ENCODE measurements at places on chromosomes 5 and 9.

DNA sequence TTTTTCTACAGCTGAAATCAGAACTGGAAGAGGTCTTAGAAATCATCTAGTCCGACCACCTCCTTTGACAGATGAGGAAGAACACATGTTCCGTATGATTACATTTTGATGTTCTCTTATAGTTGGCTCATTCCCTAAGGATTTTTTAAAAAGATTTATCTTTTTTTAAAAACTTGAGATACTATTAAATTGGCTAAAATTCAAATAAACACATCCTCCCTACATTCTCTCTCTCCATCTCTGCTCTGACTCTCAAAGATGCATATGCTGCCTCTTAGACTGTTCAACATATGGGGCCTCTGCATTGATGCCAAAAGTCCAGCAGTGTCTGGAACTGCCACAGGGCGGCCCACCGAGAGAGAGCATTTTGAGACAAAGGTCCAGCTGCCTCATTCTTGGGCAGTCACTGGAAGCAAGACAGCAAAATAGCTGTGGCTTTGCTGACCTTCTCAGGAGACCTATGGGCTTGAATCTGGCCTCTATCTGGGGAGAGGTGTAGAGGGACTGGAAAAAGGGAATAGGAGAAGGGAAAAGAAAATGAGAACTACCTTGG lies 12.8 kb upstream of the TSSK1B start:
- no peak for DNase-seq

- no peak for DNase-seq
These were observed 129.0 kb downstream of the COL23A1 start for GRCh38 chr5:178461004-178461730.

DNA sequence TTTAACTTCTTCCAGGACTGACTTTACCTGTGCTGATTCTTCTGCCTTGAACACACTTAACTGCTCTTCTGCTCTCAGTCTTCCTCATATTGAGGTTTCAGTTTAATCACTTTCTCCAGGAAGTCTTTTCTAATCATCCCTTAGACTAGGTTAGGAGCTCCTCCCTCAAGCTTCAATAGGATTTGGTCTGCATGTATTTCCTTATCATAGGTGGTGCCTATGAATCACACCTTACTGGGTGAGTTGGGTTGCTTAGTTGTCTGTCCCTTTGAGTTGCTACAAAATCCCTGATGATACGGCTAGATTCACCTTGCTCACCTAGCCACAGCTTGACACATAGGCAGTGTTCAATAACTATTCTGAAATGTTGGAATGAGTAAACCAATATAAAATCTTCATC lies 164.4 kb downstream of the DNAH5 start:
- no peak for DNase-seq

DNA sequence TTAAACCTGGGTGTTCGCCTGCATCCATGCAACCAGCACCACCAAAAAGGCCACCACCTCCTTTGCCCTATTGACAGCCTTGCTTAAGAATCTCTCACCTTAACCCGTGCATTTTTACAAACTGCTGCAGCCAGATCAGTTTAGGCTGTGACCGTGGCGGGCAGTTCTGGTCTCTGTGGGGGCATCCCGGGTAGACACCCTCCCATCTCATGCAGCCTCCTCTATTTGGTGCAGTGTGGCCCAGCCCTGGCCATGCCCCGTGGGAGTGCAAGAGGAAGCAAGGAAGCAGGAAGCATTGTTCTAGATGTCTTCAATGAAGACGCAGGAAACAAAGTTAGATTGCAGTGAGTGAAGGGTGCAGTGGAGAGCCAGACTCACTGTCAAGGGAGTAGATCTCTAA lies 108.8 kb upstream of the MVB12B start:
- DNase-seq, result no peak

GRCh38 chr5:121182788-121183490 lies 668.7 kb upstream of the FTMT start:
- no peak for DNase-seq

GRCh38 chr9:93708289-93708986 lies 132.1 kb downstream of the PHF2 start:
- DNase-seq, result no peak

GRCh38 chr9:115845648-115846312 lies 307.8 kb upstream of the PAPPA start:
- no peak for DNase-seq

GRCh38 chr5:180982008-180982741 lies 6.5 kb upstream of the BTNL3 start:
- no peak for DNase-seq

- no peak for DNase-seq
These were observed 1.7 kb downstream of the TLE1 start for GRCh38 chr9:81687521-81688261.

DNA sequence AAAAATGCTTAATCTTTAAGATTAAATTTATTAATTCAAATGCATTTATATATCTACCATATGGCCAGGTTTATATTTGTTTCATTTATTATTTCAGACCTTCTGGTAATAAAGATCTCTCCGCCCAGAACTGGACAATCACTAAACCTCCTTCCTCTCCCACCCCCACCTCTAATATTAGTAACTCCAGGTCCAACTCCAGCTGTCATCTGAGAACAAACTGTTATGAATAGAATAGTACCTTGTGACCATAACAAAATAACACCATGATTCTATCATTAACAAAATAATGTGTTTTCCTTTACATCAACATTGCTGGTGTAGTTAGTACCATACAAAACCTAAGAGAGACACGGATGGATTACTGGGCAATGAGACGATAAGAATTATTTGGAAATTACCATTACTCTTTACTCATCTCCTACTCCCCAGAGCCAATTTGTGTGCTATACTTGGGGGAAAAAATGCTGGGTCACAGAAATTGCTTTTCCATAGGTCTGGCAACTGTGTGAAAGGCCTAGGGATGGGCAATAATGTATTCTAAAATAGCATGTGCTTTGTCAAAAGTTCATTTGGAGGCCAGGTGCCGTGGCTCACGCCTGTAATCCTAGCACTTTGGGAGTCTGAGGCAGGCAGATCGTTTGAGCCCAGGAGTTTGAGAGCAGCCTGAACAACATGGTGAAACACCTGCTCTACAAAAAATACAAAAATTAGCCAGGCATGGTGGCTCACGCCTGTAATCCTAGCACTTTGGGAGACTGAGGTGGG lies 186.1 kb downstream of the ENC1 start:
- DNase-seq, result no peak

DNA sequence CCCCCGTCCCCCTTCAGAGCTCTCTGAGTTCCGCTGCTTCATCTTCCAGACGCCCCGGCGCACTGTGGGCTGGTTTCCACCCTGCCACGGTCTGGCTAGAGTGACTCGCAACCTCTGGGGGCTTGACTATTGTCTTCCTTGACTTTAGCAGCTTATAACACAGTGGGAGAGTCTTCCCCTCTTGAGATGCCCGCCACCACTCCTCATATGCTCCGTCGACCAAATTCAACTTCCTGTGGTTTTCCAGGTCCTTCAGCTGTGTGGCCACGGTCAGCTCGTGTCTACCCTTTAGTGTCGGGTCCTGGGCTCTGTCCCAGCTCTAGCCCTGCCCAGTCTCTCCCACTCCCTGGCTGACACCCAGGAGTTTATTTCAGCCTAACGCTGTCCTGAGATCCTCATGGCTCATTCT lies 28.2 kb upstream of the NCS1 start:
- no peak for DNase-seq

DNA sequence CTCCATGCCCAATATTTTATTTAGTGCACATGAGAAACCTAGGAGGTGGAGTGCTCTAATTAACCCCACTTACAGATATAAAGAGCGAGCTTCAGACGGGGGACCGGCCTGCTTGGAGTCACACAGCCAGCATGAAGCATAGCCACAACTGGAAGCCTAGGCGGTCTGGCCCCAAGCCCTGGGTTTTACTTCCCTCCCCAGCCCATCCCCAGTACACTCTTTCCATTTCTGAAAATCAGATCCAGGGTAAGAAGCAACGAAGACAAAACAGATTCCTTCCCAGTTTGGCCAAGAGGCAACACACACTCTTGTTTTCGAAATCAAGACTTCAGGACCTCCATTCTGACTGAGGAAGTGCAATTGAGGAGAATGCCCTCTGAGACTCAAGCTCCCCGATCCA lies 27.1 kb downstream of the KCNMB1 start:
- DNase-seq, result no peak

GRCh38 chr5:19837536-19838174 lies 150.3 kb downstream of the CDH18 start:
- no peak for DNase-seq

DNA sequence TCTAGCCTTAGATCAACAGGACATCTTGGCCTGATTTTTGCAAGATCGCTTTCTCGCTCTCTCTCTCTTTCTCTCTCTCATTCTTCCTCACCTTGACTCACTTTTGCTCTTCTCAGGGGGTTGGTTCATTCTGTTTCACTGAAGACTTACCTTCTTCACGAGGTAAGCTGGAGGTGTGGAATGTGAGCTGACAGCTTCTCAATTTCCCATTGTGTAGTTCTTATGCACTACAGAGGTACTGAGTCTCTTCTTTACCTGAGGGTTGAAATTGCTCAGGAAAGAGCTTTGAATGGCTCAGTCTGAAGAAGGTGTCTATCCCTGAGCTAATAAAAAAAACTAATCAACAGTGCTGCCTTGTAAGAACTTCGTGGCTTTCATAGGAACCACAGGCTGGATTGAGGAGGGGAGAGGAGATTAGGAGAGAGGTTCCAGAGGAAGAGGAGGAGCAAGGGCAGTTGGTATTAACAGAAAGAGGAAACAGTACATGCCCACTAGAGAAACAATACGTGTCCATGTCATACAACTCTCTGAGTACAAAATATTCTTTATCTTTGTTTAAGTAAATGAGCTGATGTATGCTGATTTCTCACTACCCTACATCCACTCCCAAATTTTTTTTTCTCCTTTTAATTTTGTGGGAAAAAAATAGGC lies 192.2 kb downstream of the TMEM167A start:
- DNase-seq, result no peak

DNA sequence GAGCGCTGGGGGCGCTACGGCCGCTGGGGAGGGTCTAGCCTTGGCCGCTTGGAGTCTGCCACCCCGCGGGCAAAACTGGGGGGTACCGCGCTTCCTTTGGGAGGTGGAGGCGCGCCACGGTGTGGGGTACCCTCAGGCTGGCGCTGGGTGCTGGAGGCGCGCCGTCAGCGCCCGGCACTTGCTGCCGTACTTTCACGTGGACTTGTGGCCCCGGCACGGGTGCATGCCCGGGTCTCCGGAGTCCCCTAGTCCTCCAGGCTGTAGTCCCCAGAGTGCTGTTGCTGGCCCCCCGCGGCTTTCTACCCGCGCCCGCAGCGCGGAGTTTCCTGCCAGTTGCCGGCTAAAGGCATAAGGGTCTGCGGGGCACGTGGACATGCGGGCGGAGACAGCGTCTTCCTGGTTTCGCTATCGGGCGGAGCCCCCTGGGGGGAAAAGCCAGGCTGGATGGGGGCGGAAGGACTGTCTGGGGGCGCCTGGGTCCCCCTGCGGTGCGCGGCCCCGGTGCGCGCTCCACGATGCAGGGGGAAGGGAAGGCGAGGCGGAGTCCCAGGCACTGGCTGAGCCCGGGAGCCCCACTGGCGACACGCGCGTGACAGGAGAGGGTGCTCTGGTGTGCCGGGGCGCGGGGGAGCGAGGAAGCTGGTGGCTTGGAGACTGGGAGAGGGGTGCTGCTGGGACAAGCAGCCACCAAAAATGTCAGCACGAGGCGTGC lies 666 bp downstream of the PPARGC1B start:
- peak; percentile 37 for DNase-seq

GRCh38 chr9:11045589-11045988 lies 432.8 kb upstream of the PTPRD start:
- DNase-seq, result no peak

DNA sequence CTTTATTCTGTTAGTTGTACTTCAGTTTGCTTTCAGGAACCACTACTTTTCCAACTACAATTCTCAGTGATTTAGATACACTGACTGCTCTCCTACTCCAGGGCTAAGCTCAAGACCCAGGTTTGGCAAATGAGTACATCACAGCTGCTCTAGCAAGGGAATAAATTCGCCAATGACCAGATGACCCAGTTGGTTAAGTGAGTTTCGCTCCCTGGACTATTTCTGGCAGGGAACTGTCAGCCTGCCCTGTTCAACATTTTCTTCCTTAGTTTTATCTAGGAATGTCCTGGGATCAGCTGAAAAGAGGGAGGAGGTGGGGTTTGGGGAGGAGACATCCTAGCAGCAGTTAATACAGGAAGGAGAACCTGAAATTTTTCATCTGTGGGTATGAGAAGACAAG lies 6.4 kb upstream of the STARD4 start:
- DNase-seq, result no peak

DNA sequence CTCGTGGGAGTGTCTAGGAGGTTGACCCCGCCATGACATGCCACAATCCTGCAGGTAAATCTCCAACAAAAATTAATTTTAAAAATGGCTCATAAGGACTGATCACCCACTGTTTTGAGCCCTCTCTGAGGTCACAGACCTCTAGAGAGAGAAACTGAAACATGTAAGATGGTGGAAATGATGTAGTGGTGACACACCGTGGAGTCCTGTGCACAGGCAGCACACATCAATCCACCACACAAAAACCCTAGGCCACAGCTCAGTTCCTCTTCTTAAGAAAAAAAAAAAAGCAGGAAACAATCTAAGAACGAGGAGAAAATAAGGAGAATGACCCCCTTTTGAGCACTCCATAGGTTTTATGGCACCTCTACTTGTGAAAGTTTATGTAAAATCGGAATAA lies 93.8 kb upstream of the FAM120A start:
- DNase-seq, result no peak

GRCh38 chr5:149371296-149371962 lies 7.7 kb downstream of the IL17B start:
- no peak for DNase-seq

DNA sequence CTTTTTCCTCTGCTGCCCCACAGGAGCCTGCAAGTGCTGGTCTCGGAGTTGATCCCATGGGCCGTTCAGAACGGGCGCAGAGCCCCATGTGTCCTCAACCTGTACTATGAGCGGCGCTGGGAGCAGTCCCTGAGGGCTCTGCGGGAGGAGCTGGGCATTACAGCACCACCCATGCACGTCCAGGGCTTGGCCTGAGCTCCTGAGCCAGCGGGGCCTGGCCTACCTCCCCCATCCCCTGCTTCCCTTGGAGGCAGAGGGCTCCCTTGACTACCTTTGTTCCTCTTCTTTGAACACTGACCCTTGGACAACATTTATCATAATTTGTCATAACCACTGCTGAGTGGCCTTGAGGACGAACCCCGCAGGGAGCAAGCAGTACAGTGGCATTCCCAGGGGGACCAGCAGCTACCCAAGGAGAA lies 6.9 kb upstream of the SLC27A4 start:
- no peak for DNase-seq

DNA sequence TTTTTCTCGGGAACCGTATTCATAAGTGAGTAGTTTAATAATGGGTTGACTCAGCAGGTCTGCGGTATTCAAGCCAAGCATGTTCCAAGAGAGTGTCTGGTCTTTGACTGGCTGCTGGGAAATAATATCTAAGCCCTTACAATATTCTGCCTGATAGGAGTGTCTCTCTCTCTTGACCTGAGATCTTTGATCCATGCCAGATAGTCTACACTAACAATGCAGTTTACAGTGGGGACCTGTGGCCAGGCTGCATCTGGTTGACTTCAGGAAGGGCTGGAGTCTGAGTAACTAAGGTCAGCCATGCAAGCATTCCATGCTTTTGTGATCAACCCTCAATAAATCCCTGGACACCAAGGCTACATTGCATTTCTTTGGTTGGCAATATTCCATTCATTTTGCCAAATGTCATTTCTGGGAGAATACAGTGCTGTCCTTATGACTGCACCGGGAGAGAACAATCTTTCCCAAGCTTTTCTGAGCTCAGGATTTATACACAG lies 195.5 kb downstream of the SEMA5A start:
- DNase-seq, result no peak

- DNase-seq, result no peak
These were observed 41.3 kb upstream of the HSPA9 start for GRCh38 chr5:138616508-138616907.
